ENCODE measurements at places on chromosomes 13 and 19.

DNA sequence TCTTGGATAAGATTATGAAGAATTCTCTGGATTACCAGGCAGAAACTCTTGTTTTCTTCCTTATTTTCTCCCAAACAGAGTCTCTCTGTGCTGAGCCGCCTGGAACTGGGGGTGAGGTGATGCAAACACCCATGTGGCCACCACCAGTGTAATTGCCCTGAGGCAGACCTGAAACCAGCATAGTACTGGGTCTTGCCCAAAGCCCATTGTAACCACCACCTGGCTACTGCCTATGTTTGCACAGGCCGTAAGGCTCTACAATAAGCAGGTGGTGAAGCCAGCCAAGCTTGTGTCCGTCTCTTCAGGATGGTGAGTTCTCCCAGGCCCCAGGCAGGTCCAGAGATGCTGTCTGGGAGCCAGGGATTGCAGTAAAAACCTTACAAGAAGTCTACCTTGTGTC is 18.9 kb upstream of the KBTBD7 start:
- no peak for DNase-seq

DNA sequence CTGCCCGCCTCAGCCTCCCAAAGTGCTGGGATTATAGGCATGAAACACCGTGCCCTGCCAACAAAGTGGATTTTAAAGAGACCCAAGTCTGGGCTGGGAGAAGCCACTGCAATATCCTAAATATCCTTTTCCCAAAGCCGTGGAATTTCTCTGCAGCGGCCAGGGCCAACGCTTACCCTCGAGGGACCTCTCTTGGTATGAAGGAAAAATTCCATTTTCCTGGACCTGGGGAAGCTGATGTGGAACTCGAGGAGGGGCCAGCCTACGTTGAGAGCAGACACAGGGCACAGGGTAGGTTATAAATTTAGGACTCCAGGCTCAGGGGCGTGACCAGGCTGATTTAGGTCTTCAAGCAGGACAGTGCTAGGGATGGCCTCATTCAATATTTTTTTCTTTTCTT is 17.7 kb upstream of the UPF1 start:
- no peak for DNase-seq

- peak; percentile 61 for DNase-seq
Measured at GRCh38 chr19:45097776-45098520, 5.0 kb downstream of the PPP1R37 start.

- no peak for DNase-seq
Measured at GRCh38 chr13:66014771-66015170, 1215.4 kb downstream of the PCDH9 start.

DNA sequence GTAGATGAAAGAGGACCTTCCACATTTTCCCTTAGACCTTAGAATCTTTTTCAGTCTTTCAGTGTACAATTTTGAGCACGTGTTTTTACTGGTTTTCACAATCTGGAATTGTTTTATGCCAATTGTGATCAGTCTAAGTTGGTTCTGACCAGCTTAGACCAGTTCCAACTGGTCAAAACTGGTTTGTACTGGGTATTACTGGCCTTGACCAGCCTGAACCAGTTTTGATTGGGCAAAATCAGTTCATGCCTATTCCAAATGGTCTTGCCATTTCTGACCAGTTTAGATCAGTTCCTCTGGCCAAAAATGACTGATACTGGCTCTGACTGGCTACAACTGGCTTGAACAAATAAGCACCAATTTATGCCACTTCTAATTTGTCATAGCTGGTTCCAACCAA is 36.4 kb downstream of the ZNF585A start:
- DNase-seq, result no peak

DNA sequence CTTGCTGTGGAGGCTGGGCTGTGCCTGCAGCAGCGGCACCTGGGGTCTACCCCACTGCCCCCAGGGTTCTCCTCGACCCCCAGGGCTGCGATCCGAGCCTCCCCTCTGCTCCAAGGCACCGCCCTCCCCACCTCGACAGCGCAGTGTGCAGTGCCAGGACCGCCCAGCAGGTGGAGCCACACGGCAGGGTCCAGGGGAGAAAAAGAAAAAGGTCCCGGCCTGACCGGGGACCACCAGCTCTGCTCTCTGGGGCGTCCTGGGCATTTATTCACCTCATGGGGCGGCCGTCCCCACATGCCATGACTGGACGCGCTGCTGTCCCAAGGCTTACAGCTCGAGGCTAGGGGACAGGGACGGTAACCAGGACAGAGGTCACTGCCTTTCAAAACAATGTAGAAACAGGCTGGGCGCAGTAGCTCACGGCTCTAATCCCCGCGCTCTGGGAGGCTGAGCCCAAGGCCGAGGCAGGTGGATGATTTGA is 10.6 kb downstream of the REXO1 start:
- peak; percentile 79 for DNase-seq

DNA sequence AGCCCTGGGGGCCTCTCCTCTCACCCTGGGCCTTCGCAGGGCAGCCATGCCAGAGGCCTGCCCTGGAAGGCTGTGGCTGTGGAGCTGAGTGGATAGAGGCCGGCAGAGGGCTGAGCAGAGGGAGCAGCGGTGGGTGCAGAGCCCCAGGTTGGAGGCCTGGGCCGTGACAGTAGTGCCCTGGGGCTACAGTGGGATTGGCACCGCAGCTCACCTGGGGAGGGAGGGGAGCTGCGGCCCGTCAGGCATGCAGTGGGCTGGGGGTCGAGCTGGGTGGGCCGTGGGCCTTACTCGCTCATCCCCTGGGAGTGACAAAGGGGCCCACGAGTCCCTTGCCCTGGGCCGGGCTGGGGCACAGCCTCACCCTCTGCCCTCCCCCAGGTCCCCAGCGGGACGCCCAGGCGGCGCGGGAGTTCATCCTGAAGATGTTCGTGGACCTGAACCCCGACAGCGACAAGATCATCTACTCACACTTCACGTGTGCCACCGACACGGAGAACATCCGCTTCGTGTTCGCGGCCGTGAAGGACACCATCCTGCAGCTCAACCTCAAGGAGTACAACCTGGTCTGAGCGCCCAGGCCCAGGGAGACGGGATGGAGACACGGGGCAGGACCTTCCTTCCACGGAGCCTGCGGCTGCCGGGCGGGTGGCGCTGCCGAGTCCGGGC is 15.1 kb upstream of the GNA15 start:
- no peak for DNase-seq

GRCh38 chr19:480016-480855 is 16.1 kb upstream of the MADCAM1 start:
- DNase-seq, result peak; percentile 67

DNA sequence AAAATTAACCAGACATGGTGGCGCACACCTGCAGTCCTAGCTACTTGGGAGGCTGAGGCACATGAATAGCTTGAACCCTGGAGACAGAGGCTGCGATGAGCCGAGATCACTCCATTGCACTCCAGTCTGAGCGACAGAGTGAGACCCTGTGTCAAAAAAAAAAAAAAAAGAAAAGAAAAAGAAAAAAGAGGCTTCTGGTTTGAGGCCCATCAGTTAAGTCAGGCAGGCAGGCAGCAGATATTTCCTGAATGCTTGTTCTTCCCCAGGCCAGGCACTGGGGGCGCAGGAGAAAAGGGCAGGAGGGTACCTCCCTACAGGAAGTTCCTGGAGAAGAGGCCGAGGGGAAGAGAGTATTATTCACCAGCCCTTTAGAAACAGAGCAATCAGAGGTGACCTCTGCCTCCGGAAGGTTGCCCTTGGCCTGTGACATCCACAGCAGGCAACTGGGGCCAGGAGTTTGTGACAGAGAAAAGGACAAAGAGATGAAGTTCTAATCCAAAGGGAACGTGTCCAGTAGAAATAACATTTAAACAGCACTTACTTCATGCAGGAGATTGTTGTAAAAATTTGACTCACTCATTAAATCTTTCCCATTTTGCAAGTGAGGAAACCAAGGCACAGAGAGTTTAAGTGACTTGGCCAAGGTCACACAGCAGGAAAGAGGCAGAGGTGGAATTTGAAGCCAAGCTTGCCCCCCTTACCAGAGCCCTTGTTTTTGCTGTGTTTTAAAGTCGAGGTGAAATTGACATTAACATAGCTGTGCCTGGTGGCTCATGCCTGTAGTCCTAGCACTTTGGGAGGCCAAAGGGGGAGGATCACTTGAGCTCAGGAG is 4.3 kb upstream of the RLN3 start:
- peak; percentile 64 for DNase-seq

- no peak for DNase-seq
Measured at GRCh38 chr13:49308921-49309408, 61.2 kb downstream of the CDADC1 start.

DNA sequence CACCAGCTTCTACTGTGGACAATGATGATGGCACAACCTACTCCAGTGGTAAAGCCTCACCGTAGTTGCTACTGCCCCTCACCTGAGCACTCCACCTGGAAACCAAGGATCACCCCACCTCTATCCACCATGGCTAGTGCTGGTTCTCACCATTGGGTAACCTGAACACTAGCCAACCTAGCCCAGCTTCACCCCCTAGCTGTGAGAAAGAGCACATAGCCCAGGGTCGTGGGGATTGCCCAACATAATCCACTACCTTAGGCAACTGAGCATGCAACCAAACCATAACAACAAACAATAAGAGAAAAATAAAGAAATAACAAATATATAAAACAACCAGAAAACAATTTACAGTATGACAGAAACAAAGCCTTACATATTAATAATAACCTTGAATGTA is 560.1 kb downstream of the DIAPH3 start:
- peak; percentile 7 for DNase-seq

- no peak for DNase-seq
Measured at GRCh38 chr13:27236478-27236877, 14.9 kb upstream of the RPL21 start.

GRCh38 chr13:95341441-95341840 is 40.2 kb upstream of the ABCC4 start:
- no peak for DNase-seq

DNA sequence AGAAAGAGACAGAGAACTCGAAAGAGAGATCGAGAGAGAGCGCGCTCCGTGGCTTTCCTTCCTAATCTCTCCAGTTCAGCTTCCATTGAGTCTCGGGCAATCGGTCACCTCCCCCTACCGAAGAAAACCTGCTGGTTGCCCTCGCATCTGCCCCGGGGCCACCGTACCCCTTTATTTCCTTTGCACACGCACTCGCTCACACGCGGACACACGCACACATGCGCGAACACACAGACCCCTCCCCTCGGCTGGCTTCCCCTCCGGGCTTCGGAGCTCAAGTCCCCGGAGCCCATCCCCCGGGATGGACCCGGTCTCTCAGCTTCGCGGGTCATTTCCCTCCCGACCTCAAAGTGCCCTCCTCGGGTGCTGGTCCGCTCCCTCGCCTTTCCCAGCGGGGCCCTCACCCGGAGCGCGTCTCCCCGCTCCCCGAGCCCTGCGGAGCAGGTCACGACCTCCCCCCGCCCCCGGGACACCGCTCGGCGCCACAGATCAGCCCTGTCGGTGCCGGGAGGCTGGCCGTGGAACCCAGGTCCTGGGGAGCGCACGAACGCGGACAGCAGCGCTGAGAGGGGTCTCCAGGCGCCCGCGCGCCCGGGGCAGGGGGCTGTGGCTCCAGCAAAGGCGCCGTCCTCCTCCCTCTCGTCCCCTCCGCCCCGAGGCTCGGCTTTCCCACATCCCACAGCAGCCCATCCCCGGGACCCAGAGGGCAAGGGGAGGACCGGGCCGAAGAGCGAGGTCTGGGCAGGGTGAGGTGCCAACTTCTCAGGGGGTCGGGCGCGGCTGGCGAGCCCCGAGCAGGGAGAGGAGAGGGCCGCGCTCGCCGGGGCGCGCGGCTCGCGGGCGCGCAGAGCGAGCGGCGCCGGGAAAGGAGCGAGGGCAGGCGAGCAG is 1.8 kb downstream of the DACH1 start:
- DNase-seq, result peak; percentile 59

- DNase-seq, result no peak
Measured at GRCh38 chr13:97221466-97221865, 667 bp upstream of the MBNL2 start.

GRCh38 chr13:71577127-71577526 is 289.9 kb downstream of the DACH1 start:
- no peak for DNase-seq

GRCh38 chr19:10346509-10346908 is 7.1 kb upstream of the ICAM3 start:
- DNase-seq, result no peak

GRCh38 chr13:39982745-39983144 is 327.3 kb downstream of the COG6 start:
- DNase-seq, result no peak

DNA sequence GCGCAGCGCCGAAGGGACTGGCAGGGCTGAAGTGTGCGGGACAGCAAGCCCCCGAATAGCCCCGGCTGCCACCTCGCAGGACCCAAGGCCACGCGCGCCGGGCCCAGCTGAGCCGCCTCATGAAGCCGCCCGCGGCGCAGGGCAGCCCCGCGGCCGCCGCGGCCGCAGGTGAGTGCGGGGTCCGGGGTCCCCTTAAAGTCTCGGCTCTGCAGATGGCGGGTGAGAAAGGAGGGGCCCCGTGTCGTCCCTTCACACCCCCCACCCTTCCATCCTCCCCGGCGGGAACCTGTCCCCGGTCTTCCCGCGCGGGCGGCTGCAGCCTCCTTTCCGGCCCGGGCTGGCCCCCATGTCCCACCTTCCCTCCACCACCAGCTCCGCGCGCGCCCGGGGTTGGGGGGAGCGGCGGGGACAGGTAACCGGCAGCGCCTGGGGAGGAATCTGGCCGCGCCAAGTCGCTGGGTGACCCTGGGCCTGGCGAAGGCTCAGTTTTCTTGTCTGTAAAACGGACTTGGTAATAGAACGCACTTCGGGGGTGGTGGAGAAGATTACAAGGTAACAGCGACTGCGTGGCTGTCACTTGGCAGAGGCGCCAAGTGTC is 338 bp downstream of the RGCC start:
- DNase-seq, result peak; percentile 84

GRCh38 chr13:50757008-50757407 is 86.5 kb downstream of the DLEU7 start:
- DNase-seq, result no peak

GRCh38 chr13:111857846-111858560 is 208.9 kb upstream of the SOX1 start:
- no peak for DNase-seq

DNA sequence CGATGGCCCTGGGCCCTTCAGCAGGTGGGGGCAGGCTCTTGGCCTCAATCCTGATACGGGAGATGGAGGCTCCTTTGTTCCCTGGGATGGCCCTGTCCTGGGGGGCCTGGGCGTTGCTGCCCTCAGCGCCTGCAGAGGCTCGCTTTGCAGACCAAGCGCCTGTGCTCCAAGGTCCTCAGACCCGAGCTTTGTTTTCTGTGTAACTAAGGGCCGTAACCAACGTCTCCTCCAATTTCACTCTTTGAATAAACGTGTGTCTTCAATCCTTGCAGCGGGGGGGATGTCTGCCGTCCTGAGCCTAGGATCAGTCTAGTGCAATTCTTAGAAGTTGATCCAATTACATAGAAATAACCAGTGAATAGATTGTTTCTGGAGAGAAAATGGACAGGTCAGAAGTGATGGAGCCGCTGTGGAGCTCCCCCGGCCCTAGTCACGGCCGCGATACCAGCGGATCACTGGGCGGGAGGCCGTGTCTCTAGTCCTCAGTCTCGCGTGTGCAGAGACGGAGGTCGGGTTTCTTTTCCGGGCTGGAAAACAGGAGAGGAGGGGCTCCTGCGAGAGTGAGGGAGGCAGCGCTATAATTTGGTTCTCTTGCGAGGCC is 5.3 kb downstream of the PTBP1 start:
- no peak for DNase-seq

DNA sequence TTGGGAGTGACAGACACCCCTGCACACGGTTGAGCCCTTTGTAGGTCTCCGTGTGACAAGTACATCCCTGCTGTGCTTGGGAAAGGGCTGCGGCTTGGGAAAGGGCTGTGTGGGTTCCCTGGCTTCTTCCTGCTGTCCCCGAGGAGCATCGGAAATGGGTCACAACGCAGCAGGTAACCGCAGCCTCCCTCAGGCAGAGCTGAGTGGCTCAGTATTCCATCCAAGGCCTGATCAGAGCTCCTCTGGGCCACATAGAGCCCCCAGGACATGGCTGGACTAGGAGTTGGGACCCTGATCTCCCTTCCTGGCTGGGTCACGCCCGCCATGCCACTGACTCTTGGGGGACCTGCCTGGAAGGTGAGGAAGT is 16.3 kb downstream of the TECR start:
- DNase-seq, result no peak
